CD4-positive, alpha-beta T cell treated with Interleukin-17A for 4 hours (primary cell): ENCODE measurements at places on chromosomes 12 and 14.

DNA sequence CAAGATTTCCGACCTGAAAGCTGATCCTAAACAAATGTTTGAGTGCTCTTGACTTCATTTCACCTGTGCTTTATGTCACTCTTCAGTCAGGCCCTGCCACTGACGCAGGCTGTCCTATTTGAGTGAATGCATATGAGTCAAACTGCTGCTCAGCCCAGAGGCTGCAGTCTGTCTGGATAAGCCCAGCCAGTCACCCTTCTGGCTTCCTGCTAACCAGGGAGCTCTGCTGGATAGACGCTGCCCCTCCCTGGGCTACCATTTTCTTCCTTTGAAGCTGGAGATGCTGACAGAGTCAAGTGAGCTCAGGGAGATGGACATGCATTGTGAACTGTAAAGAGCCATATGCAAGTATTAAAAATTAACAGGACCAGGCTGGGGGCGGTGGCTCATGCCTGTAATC is 5.1 kb upstream of the TUNAR start:
- no peak for DNase-seq

DNA sequence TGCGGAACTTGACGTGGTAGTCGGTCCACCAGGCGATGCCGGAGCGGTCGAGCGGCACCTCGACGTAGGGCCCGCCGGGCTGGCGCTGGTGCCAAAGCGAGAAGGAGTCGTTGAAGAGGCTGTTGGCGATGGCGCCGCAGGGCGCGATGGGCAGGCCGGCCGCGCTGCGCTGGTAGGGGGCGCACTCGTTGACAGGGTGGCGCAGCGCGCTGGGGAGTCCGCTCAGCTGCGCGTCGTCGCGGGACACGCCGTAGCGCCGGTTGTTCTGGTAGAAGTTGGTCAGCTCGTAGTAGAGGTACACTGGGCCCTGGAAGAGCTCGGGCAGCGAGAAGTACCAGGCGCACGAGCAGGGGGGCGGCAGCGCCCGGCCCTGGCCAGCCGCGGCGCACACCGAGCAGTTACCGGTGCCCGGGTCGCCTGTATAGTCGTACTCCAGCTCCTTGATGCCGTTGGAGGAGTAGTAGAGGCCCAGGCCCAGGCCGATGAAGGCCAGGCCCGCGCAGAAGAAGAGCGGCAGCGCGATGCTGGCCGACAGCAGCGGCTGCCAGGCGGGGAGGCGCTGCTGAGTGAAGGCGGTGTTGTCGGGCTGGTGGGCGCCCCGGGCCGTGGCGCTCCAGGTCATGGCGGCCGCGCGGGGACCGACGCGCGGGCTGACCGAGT is 482 bp downstream of the TMEM30B start:
- peak; percentile 88 for DNase-seq

DNA sequence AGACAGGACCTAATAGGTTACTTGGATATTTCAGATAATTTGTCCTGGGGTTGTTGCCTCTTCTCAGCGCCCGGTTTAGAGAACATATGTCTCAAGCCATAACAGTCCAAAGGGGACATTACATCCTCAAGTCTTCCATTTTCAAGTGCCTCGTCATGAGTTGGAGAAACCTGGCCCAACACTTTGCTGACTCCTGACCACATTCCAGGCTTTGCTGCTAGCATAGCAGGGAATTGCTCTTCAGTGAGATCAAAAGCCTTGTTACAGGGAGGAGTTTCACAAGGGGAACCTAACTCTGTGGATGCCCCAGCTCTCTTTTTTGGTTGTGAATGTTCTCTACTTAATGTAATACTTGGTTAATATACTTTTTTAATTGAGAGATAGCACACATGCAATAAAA is 8.2 kb upstream of the MMP19 start:
- DNase-seq, result no peak

DNA sequence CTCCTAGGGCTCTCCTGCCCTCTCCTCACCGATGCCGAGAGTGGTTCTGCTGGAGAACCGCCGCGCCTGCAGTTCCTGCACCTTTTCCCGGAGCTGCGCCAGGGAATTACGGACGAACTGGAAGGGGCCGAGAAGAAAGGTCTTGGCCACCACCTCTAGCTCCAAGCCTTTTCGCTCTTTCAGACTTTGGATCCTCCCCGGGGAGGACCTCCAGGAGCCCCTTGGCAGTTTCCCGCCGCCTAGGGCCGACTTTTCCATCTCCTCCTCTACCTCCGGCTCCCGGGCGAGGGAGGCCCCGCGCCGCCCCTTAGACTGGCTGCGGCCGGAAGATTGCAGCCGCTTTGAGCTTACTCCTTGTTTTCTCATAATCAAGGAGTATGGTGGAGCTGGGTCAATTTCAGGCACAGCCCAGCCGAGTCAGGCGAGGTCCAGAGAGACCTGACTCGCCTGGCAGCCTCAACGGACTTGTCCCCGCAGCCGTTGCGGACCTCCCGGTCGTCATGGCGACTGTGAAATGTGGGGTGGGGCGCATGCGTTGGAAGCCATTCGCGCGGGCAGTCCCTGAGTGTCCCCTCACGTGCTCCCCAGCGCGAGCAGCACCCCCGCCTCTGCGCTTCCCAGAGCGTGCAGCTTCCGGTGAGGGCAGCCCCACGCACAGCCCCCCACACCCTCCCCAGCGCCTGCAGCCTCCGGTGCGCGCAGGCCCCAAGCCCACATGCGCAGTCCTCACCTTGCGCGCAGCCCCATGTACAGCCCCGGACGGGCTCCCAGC is at the start of gene DPY19L2:
TSS of gene DPY19L2 (minus strand) at position 466 of the 772 bp plus-strand sequence. CDS start at position 366, 100 bp downstream.
- peak; percentile 47 for DNase-seq

DNA sequence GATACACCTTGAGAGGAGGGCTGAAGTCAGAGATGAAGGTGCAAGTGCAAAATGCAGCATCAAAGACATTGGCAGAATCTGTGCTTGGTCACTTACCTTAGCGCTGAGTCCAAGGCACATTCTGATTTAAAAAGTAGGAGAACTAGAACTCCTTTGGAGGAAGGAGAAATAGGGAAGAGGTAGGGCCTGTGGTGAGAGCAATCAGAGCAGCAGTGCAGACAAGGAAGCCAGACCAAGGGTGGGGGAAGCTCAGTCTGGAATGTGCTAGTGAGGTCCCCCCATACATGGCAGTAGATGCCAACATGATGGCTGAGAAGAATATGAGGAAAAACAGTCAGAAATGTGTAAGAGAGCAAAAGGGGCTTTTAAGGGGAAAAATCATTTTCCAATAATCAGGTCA is 206.5 kb downstream of the SSPN start:
- no peak for DNase-seq

DNA sequence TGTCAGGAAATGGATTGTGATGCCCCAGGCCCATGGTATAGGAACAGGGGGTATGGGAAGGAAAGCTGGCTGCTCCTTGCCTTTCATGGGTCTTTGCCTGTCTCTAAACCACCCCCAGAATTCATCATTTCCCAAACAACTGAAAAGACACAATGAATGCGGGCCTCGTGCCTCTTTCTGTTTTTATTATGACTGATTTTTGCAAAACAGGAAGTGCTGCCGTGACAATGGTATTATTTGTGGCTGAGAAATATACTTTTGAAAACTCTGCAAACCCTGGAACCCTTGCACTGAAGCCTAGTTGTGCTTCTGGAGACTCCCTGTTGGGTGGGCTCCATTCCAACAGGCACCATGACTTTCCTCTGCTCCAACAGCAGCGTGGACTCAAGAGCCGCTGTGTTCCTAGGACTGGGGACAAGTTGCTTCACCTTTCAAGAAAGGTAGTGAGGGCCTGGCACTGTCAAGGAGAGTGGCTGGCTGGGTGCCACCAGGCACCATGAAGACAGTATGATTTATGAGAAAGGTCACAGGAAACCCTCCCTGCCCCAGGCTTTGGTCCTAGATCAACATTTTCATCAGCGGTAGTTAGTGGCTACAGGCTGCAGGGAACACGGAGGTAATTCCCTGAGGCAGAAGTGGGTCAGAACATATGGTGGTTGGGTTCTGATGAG is 4.8 kb upstream of the DGLUCY start:
- DNase-seq, result peak; percentile 76

DNA sequence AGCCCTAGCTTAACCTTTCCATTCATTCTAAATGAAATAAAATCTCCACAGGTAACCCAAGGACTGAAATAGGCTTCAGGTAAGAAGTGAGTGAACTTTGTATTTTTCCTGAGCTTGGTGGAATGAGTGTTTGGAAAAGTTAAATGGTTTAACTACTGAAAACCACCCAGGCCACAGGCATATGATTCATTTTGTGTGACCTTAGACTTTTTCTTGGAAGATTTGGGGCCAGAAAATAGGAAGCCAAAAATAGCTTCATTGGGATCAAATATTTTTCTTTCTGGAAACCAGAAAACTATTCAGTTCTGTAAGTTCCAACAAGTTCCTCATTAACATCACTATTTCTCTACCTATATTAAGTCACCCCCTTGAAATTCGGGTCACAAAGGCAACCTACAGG is 212.6 kb downstream of the PCNX1 start:
- no peak for DNase-seq

GRCh38 chr14:23091294-23092225 is 3.4 kb downstream of the ACIN1 start:
- no peak for DNase-seq

GRCh38 chr12:21884936-21885335 is 56.3 kb downstream of the ABCC9 start:
- DNase-seq, result no peak

- DNase-seq, result no peak
Observed at GRCh38 chr12:52535574-52535973, 15.4 kb upstream of the KRT5 start.

DNA sequence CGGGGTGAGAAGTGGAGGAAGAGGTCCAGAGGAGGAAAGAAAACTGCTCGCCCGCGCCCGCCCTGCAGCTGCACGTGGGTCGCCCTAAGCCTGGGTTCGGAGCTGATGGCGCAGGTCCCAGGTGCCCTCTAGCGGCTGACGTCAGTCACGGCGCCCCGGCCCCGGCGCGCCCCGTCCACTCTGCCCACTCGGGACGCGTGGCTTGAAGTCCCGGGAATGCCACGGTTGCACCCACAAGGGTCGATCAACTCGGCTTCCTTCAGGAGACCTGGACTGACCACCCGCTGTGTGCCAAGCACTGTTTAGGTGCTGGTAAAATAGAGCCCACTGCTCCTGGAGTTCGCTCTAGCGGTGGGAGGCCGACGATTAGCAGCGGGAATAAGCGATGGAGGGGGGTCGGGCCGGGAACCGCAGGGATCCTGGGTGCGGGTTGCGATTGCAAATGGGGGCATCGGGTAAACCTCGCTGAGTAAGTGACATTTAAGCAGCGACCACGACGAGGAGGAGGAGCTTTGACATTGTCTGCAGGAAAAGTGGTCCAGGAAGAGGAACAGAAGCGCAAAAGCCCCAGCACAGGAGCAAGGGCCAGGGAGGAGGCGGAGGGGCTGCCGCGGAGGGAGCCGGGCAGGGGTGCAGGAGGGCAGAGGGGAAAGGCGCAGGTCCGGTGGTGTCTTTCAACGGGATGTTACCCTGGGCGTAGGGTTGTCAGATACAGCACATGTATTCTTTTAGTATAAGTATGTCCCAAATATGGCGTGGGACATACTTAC is 5.1 kb upstream of the ZNF839 start:
- DNase-seq, result peak; percentile 87

GRCh38 chr12:124411281-124411878 is 116.5 kb downstream of the RFLNA start:
- DNase-seq, result no peak

DNA sequence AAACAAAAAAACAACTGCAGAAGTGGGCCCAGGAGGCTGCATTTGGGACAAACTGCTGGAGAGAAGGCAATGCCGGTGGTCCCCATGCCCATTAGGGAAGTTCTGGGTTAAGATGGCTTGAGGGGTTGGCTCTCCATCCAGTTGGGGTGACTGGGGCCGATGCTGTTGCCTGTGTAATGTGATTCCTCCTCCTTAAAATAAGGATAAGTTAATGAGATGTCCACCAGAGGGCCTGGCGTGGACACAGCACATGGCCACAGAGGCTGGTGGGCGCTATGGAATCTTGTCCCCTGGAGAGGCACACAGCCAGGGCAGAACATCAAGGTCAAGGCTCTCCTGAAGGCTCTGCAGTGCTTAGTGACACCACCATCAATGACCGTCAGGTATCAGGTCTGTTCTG is 1.0 kb upstream of the TESC start:
- no peak for DNase-seq

DNA sequence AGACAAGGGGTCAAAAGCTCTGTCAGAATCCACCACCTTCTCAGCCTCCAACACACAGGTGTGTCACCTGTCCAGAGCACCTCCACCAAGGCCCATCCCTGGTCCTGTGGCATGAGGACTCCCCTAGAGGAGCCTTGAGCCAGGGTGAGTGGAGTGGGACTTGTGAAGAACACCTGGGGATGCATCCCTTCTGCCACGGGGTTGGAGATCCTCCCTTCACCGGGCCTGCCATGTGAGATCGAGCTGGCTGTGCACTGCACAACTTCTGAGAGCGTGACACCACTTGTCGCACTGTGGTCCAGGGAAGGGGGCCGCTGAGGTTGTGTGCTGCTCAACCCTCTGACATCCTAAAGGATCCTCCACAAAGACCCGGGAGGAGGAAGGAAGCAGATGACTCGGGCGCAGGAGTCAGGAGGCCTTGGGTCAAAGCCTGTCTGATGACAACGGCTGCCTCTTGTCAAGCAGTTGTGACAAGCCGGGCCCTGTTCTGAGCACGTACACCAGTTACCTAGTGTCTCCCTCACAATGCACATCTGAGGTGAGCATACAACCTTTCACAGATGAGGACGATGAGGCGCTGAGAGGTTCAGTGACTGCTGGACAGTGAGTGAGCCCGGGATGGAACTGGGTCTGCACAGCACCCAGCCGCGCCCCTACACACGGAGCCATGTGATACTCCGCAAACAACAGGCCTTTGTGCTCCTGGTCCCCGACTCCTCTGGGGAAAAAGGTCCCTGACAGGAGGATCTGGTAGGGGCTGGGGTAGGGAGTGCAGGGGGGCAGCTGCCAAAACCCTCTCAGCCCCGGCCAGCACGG is 35.6 kb downstream of the CHGA start:
- no peak for DNase-seq

DNA sequence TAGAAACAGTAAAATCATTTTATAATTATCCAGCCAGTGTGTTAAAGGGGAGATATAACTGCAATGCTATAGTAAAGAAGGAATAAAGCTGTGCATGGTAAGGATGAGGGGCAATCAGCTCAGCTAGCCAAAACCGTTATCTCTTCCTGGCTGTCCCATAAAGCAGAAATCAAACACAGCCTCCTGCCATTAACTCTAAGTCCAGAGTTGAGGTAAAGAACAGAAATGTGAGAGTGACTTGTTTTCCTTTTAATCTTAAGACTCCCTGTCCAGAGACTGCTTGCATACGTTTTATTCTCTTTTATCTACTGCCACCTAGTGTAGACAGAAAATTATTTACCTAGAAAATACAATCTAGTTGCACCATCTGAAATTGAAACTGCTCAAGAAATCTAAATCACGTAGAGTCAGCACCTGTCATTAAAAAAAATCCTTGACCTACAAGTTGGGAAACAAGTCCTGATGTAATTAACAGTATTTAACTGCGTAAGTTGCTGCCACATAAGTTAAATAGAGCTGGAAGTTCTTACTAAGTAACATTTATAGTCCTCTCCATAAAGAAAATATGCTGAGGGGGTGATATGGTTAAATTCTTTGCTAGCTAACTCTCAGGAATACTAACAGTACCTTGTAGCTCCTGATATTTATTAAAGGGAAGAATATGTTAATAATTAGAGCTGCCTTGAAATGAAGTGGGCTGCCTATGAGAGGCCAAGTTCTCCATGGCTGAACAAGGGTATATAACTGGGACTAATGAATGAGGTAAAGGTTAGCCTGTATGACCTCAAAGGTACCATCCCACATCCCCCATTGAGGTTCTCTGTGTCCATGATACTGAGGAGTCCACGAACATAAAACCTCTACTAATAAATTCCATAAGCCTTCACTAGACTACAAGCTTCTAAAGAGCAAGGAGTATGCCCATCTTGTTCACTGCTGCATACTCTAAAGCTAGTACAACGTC is 62.7 kb downstream of the GALNT4 start:
- DNase-seq, result no peak

- DNase-seq, result no peak
Observed at GRCh38 chr14:22807432-22808087, 7.7 kb downstream of the SLC7A7 start.

- no peak for DNase-seq
Observed at GRCh38 chr14:73754911-73755360, 40.8 kb upstream of the PNMA1 start.
